ENCODE measurements at places on chromosomes 16 and 17.

DNA sequence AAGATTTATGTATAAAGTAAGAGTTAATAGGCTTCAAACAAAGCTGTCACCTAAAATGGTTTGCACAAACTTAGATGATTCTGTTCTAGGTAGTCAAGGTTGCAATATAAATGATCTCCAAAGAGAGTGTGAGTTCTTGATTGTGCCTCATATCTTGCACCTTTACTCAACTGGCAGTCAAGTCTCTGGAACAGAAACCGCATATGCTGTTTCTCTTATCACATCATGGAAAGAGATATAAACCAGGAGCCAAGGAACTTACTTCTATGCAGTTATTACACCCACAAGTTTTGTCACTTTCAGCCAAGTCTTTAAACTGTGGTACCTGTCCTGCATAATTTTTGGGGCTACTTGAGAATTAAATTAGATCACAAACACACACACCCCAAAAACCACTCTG lies 5.2 kb downstream of the SSH2 start:
- no peak for DNase-seq

DNA sequence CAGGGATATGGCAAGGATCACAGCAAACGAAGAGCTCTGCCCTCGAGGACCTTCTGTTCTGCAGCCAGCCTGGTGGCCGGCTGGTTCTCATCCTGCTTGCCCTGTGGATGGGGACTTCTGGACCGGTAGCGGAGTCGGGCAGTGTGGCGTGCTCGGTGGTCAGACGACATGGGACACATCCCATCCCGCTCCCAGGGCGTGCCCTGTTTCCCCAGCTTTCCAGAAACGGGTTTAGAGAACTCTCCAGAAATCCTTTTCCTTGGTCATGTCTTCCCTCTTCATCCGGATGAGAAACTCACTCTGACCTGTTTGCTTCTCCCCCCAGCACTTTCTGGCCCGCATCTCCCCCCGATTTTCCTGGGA lies 115.8 kb downstream of the OR1D5 start:
- no peak for DNase-seq

DNA sequence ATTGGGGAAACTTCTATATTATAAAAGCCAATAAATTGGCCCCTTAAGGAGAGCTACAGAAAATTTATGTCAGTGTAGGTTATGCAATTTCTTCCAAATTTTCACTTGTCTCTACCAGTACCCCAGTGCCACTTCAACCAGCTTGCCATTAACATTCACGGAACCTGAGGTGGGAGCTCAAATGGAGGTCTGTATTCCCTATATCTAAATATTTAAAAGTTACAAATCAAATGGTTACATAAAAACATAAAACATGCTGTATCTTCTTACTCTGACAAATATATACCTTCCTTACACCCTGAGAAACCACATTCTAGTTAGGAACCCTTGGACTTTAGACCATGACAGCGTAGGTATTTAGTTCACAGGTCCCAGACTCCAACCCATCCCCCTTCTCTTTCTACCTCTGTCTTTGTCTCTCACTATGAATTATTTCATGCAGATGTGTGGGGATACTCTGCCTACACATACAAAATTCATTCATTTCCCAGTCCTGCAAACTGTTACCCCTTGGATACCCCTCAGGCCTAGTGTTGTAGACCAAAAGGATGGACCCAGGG lies 127.8 kb upstream of the PMFBP1 start:
- DNase-seq = no peak

GRCh38 chr16:24151482-24151939 lies 104.6 kb upstream of the CACNG3 start:
- DNase-seq = no peak

- DNase-seq = no peak
Observed at GRCh38 chr17:76905036-76905435, 36.8 kb downstream of the MGAT5B start.

DNA sequence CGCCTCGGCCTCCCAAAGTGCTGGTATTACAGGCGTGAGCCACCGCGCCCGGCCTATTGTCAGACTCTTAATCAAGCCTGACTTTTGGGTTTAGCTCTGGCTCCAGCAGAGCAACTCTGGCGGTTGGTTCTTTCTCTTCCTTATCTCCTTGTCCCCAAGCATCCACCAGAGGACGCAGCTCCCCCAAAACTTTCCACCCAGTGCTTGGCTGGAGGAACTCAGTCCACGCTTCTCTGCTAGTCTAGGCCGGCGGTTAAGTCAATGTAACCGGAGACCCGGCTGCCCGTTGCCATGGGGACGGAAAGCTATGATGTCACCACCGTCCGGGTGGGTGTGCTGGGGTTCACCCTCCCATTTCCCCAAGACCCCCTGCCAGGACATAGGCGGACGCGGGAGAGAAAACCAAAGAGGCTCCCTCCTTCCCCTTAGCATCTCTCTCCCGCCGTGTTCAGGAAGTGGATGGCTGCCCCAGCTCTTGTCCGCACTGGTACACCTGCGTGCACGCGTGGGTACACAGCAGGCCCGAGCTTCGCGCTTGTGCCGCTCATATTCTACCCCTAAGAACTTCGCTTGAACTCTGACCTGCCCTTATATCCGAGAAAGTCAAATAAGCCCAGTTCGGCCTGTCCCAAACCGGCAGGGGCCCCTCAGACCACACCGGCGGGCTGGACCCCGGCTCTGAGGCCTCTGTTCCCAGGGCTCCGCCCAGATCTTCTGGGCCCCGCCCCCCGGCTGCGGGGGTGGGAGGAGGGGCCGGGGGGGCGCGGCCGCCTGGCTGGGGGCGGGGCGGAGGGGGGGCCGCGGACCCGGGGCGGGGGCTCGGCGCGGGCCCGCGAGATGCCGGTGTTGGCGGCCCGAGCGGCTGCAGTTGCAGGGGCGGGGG lies at the start of gene RND2:
TSS of gene RND2 (plus strand) at position 825 of the 883 bp plus-strand sequence. CDS start 117 bp downstream, outside the sequence.
- peak; percentile 89 for DNase-seq

- DNase-seq = no peak
Observed at GRCh38 chr16:53629151-53629550, 74.5 kb downstream of the RPGRIP1L start.

DNA sequence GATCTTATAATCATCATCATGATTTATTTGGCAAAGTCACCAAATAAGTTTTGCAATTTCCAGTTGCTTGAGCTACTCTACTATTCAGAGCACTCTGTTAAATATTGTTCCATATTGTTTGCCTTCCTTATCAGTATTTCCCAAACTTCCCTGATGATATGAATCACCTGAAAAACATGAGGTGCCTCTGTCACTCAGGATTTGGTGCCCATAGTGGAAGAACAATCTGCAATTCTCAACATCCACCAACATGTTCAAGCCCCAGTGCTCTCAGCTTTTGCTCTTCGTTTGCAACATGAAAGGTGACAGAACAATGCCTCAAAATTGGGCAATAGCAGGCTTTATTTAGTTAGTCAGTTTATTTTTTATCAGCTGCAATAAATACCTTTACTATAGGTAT lies 28.6 kb upstream of the WSB1 start:
- DNase-seq = no peak

GRCh38 chr17:2028234-2028614 lies 1.7 kb upstream of the DPH1 start:
- DNase-seq = no peak

DNA sequence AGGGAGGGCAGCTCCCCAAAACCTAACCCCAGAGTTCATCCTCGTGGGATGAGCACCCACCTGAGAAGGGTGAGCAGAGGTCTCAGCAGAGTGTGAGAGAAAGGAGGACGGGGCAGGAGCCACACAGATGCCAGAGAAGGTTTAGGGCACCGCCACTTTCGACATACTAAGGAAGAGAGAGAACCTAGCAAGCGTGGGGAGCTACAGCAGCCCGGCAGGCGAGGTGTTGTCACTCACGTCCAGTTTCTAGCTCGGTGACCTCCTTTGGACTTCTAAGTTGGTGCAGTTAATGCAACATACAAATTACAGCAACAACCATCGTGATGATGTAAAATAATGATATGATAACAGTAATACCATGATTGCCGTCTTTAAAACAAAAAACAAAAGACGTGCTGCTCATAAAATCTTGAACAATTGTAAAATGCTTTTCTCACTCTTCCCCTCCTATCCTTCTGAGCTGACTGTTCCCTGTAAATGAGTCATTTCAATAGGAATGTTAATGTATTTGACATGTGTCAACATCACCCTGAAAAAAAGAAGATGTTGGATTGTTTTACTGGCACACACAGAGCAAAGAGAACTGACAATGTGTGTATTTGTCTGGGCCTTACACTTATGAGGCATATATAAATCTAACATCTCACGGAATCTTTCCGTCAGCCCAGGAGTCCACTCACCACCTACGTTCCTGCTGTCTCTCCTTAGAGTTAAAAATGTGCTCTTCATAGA lies 158.2 kb upstream of the MAF start:
- no peak for DNase-seq

DNA sequence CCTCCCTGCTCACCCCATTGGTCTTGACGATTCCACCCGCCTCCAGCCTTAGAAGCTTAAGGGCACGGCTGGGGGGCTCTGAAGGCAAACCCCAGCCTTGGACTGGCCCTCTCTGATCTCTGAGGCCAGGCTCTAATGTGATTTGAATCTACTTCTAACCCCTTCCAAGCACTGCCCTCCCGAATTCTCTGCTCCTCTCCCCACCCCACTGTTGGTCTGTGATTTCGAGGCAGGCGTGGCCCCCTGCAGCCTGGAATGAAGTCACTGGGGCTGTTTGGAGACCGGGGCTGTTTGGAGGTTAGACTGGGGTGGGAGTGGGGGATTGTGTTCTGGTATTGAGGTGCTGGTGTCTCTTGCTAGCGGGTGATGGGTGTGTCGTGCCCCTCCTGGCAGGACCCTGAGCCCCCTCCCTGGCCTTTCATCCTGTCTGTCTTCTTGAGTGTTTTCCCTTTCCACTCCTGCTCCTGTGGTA lies 2.2 kb downstream of the GRB7 start:
- no peak for DNase-seq

GRCh38 chr17:82985428-82985805 lies 94.0 kb upstream of the METRNL start:
- no peak for DNase-seq

GRCh38 chr17:51796026-51796425 lies 362.5 kb downstream of the CA10 start:
- no peak for DNase-seq

GRCh38 chr16:15827299-15827698 lies 29.5 kb downstream of the MYH11 start:
- DNase-seq = no peak

- DNase-seq = no peak
Observed at GRCh38 chr16:88846088-88846487, 10.7 kb downstream of the GALNS start.

DNA sequence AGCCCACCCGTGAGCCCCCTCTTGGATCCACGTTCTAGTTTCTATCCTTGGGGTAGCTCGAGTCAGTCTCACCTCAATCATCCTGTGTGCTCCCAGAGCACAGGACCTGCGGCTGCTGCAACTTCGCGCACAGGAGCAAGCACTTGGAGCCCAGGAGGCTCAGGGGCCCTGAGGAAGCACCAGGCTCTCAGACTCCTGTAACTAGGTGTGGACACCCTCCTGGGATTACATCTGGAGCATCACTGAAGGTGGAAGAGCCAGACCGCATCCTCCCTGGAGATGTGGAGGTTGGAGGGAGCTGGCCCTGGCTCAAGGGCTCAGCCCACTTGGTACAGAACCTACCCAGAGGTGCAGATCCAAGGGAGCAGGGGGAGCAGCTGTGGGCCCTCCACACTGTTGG lies 2.7 kb downstream of the HBQ1 start:
- DNase-seq = no peak

- no peak for DNase-seq
Observed at GRCh38 chr17:13587487-13588338, 14.0 kb downstream of the HS3ST3A1 start.

- DNase-seq = no peak
Observed at GRCh38 chr16:53159781-53160436, 105.1 kb downstream of the CHD9 start.

DNA sequence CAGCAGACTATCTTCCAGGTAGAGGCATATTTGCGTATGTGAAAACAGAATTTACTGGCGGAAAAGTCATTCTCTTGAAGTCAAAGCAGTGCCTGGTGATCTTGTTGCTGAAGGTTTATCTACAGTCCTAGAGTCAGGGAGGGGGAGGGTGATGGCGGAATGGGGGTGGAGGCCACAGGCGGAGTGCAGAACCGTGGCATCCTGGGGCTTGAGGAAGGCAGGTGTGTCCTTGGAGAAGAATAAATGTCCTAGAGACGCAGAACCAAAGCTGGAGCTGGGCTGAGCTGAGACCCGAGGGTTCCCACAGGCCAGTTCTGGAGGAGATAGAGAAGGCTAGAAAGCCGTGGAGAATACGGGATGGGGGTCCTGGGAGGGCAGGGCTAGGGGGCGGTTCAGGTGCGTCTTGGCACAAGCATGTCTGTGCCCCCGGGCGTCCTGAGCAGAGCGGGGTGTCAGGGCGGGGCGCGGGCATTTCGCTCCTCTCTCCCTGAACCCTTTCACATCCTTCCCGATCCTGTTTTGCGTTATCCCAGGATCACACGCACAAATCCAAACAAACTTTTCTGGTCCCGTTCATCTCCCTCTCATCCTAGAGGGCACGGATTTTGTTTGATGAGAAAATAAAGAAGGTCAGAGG lies 76.9 kb upstream of the CREBBP start:
- no peak for DNase-seq

DNA sequence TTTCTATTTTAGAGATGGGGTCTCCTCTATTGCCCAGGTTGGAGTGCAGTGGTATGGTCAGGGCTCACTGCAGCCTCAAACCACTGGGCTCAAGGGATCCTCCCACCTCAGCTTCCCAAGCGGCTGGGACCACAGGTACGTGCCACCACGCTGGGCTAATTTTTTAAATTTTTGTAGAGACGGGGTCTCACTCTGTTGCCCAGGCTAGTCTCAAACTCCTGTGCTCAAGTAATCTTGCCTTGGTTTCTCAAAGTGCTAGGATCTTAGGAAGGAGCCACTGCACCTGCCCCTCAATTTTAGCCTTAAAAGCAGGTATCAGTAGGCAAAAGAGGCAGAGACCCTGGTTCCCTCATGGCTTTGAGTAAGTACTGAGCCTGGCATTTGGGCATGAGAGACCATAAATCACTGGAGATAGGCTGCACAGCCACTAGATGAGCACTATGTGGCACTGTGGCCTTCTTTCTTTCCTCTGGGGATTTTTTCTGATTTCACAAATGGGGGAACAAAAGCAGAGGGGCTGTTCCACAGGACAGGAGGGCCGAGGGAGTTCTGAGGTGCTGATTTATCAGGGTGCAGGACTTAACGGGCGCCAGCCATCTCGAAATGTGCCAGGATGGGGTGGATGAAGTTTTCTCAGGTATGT lies 82.2 kb downstream of the PLXDC1 start:
- DNase-seq = no peak

DNA sequence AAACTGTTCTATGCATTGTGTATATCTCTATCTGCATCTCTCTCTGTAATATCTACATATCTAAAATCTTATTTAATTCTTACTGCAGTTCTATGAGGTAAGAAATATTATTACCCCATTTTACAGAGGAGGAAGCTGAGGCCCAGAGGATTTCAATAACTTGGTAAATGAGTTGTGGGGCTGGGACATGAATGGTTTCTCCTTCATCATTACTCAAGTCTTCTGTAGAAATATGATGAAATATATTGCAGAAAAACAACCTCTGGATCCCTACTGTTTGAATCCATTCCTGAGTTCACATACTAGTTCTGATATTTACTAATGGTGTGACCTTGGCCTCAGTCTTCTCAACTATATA lies 45.5 kb upstream of the NLK start:
- DNase-seq = no peak

GRCh38 chr16:67284699-67285646 lies 5.6 kb downstream of the PLEKHG4 start:
- no peak for DNase-seq
